ENCODE measurements at places on chromosomes 13 and 19. TPM values are rescaled to one million over a fixed set of nuclear protein-coding genes. Genes with fewer than 3 reads are reported as not detected.

DNA sequence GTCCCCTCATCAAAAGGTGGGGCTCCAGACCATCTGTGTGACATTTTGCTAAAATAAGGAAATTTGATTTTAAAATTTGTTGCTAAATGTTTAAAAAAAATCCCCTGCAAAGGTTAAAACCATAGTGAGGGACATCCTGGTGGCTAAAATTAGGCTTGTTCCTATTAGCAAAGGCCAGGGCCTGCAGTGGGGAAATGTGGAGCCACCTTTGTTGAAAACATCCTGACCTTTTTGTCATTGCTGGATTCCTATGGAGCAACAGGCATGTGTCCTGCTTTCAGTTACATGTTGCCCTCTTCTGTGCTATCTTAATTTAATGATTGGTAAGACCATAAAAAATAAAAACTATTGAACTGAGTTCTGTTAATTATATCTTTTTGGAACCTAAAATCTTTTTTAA is 524.3 kb downstream of the KCTD12 start:
- no peaks in the 10 kb centered on the region for H3K27me3 ChIP-seq
- H3K4me1 ChIP-seq, result no peaks in the 10 kb centered on the region
- no peaks in the 10 kb centered on the region for H3K36me3 ChIP-seq
- H3K27ac ChIP-seq, result no peak overlapping the region
- DNase-seq, result no peak

- H3K4me1 ChIP-seq, result peaks cover 70% of the 10 kb centered on the region
- no peak for DNase-seq
- no peaks in the 10 kb centered on the region for H3K27me3 ChIP-seq
These were observed 25.0 kb downstream of the LRCH1 start for GRCh38 chr13:46577696-46578589.

DNA sequence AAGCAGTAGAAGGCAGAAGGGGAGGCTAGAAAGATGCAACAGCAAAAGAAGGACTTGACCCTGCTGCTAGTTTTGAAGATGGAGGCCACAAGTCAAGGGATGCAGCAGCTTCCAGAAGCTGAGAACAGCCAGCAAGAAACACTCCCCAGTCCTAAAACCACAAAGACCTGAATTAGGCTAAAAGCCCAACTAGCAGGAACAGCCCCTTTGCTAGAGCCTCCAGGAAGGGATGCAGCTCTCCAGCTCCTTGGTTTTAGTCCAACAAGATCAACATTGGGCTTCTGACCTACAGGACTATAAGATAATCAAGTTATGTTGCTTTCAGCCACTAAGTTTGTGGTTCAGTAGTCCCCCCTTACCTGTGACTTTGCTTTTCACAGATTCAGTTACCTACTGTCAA is 10.5 kb upstream of the LATS2 start:
- H3K4me3 ChIP-seq, result no peak overlapping the region
- peaks cover 13% of the 10 kb centered on the region for H3K4me1 ChIP-seq
- H3K27ac ChIP-seq, result no peak overlapping the region

DNA sequence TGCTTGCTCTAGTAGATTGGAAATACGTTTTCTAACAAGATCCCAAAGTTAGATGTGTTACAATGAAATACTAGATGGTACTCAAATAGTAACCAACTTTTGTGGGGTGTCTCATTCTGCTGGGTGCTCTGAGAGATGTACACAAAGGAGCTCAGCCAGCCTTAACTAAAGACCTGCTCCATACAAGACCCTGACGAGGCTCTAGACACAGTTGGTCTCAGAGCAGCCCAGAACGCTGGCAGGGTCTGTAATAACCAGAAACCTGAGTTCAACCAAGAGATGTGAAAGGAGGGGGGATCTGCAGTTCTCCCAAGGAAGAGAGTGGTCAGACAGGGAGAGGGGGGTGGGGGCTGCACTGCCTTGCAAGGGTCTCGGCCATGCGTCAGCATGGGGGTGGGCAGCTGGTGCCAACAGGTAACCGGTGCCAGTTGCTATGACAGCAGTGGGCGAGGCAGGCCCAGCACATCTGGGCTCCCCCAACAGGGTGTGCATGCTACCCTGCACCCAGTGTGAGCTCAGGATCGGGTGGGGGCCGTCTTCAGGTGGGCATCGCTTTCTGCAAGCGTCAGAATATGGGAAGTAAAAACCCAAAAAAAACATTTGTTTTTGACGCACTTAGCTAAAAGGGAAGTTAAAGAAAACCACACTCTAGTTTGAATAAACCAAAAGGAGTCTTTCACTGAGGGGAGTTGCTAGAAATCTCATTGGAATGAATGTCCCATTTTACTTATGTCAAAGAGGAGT is 68.0 kb upstream of the GPR183 start:
- H3K4me3 ChIP-seq, result peak overlapping the region; percentile 9
- DNase-seq, result no peak
- H3K36me3 ChIP-seq, result peaks cover 65% of the 10 kb centered on the region
- H3K4me1 ChIP-seq, result peaks cover 84% of the 10 kb centered on the region
- H3K27me3 ChIP-seq, result no peaks in the 10 kb centered on the region
- peak overlapping the region; percentile 53 for H3K27ac ChIP-seq

DNA sequence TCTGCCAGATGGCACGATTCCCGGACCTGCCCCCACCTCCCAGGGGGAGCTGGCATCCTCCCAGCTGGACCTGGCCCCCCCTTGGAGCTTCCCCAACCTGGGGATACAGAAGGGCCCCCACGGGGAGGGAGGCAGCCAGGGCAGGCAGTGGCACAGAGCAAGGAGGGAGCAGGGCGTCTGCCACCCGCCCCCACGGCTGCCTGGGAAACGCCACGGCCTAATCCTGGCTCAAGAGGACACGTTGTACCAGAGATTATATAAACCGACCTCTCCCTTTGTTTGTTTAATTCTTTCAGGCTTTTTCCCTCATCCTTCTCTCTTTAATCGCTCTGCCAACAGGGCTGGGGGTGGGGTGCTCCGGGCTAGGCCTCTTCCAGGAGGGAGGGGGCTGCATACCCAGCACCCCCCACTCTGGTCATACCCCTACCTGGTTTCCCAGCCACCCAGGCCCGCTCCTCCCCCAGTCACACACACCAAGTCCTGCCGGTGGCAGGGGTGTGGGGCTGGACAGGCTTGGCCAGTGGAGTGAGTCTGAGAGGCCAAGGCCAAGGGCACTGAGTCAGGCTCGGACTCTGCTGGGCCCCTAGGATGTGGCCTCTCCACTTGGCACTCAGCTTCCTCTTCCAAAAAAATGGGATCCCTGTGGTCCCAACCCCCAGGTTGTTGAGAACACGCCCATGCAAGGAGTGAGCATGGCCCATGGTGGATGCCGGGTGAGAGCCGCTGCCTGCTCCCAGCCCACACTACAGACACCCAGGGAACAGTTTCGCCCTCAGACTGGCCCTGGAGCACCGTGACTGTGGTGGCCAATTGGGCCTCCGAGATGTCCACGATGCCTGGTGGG is 29.5 kb upstream of the NFIC start:
- no peak for DNase-seq
- H3K36me3 ChIP-seq, result no peaks in the 10 kb centered on the region
- H3K4me1 ChIP-seq, result peaks cover 7% of the 10 kb centered on the region
- H3K27me3 ChIP-seq, result no peaks in the 10 kb centered on the region
- no peak overlapping the region for H3K4me3 ChIP-seq

Gene SULT2A1
- not detected for total RNA-seq
